ENCODE measurements at places on chromosomes 16 and 17. TPM values are rescaled to one million over a fixed set of nuclear protein-coding genes. Genes with fewer than 3 reads are reported as not detected.

LCAT gene
- not detected for polyA plus RNA-seq

MRPL38 gene
- 36.0 TPM for polyA plus RNA-seq

ATMIN gene
- polyA plus RNA-seq, result 10.9 TPM

SPIRE2 gene
- not detected for polyA plus RNA-seq

SLX4 gene
- 2.1 TPM for polyA plus RNA-seq

CD300H gene
- polyA plus RNA-seq, result 84.7 TPM

PITPNM3 gene
- not detected for polyA plus RNA-seq

INCA1 gene
- 0.44 TPM for polyA plus RNA-seq

MEFV gene
- 37.7 TPM for polyA plus RNA-seq

GLIS2 gene
- 0.03 TPM for polyA plus RNA-seq

TBC1D3C gene
- not detected for polyA plus RNA-seq

CCDC144A gene
- 0.23 TPM for polyA plus RNA-seq

CACNG5 gene
- not detected for polyA plus RNA-seq

ALOXE3 gene
- polyA plus RNA-seq, result not detected

TBC1D3E gene
- not detected for polyA plus RNA-seq

GPR142 gene
- not detected for polyA plus RNA-seq

KRT16 gene
- polyA plus RNA-seq, result not detected
